ENCODE measurements at places on chromosomes 2 and 18. TPM values are rescaled to one million over a fixed set of nuclear protein-coding genes. Genes with fewer than 3 reads are reported as not detected.
A peak's percentile ranks its signal among the peaks of the same experiment; 100 is the strongest.

DNA sequence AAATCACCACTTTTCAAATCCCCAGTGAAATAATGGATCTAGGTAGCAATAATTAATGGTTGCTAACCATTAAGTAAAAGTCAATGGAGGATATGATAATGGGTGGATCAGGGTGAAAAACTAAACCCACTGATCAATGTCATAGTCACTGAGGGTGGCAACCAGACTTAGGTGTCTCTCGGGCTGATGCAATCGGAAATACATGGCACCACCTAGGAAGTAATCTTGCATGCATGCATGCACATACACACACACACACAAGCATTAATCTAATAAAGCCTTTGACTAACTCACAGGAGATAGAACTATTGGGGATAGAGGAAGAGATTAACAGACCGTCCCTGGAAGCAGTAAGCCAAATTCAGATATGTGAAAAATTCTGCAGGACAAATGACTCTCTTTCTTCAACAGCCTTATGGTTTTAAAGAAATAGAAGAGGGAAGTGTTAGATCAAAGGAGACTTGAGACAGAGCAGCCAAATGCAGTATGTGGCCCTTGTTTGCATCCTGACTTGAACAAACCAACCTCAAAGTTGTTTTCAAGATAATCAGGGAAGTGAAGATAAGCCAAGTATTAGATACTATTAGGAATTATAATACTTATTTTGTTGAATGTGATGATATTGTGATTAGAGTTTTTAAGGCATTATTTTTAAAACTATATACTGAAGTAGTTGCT, 186.0 kb upstream of the RMP24 start:
- H3K27ac ChIP-seq = no peak overlapping the region
- H3K4me1 ChIP-seq = no peaks in the 10 kb centered on the region
- H3K36me3 ChIP-seq = no peaks in the 10 kb centered on the region
- H3K27me3 ChIP-seq = peaks cover 5% of the 10 kb centered on the region

Gene KIAA2012
- not detected for total RNA-seq

Gene RTP5
- total RNA-seq = 0.60 TPM

DNA sequence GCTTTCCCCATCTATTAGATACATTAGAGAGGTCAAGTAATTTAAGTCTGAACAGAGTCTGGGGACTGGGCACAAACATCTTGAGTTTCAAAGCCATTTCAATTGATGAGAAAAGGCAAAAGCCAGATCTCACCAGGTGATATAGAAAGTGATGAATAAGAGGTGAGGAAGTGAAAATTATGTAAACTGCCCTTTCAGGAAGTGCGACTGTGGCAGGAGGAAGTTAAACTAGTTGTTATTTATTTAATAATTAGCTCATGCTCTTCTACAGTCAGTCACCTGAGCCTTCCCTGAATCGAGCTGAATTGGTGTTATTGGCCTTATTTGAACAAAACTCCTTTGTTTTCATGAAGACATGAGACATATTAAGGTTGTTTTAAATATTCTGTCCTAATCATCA, 115.1 kb downstream of the CDH20 start:
- no peaks in the 10 kb centered on the region for H3K36me3 ChIP-seq
- no peaks in the 10 kb centered on the region for H3K27me3 ChIP-seq
- DNase-seq = no peak
- H3K4me3 ChIP-seq = no peak overlapping the region
- no peaks in the 10 kb centered on the region for H3K4me1 ChIP-seq

GRCh38 chr2:172153156-172153555, 50.5 kb upstream of the DLX2 start:
- H3K36me3 ChIP-seq = no peaks in the 10 kb centered on the region
- H3K4me3 ChIP-seq = no peak overlapping the region
- peaks cover 41% of the 10 kb centered on the region for H3K27me3 ChIP-seq

DNA sequence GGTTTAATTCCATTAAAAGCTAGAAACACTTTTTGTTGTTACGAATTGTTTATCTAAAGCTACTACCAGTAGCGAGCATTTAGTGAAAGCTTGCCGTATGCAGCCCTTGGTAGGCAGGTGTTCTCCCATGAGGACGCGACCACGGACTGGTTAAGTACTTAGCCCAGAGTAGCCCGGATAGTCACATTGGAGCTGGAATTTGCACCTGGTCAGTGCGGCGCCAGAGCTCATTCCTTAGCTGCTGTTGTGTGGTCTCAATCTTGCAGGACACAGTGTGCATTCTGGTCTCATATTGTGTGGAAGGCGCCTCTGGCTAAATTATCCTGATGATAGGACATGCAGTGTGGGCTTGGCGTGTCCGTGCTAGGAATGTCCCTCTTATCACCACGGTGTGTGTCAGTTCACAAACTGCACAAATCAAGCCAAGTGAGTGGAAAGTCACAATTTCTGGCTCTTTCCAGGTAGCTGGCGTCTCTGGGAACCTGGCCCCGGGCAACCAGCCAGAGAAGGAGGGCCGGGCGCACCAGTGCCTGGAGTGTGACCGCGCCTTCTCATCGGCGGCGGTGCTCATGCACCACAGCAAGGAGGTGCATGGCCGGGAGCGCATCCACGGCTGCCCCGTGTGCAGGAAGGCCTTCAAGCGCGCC, 133.3 kb downstream of the ZNF236 start:
- no peak for DNase-seq
- H3K4me1 ChIP-seq = peaks cover 13% of the 10 kb centered on the region
- H3K27ac ChIP-seq = no peak overlapping the region
- no peaks in the 10 kb centered on the region for H3K27me3 ChIP-seq
- H3K4me3 ChIP-seq = no peak overlapping the region
- H3K36me3 ChIP-seq = peaks cover 29% of the 10 kb centered on the region

DNA sequence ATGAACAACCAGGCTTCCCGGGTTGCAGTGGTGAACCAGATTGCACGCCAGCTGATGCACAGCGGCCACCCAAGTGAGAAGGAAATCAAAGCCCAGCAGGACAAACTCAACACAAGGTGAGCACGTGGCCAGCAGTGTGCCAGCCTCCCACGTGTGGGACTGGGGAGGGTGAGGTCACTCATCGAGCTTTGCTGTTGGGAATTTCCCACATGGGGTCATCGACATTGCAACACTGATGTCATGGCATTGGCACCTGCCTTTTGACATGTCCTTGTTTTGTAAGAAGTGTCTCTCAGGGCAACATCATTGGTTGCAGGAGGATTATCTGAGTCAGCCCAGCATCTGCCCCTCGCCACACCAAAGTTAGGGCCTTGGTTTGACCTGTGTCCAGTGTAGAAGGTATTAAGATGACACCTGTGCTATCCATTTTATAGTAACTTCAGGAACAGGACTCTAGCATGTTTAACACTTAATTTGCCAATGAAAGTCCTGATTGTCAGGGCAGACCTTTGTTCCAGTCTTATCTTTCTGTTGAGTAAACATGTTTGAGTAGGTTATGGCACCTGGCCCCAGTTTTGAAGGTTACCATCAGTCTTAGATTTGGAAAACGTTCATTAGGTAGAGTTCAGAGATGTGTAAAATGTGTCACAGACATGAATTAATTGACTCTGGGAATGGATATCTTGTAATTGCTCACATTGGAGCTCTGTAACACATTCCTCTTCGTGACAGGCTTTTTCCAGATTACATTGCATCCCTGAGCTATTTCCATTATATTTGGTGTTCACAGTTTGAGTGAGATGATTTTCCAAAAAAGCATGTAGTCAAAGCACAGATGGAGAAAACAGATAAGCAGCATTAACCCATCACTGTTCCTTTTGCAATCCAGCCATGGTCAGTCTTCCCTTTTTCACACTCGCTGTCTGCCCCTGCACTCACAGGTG, 93.3 kb upstream of the EML6 start:
- peaks cover 12% of the 10 kb centered on the region for H3K4me1 ChIP-seq
- no peak overlapping the region for H3K4me3 ChIP-seq
- peaks cover 46% of the 10 kb centered on the region for H3K36me3 ChIP-seq
- H3K27ac ChIP-seq = no peak overlapping the region
- H3K27me3 ChIP-seq = no peaks in the 10 kb centered on the region

- H3K27ac ChIP-seq = no peak overlapping the region
- no peak for DNase-seq
- peaks cover 41% of the 10 kb centered on the region for H3K27me3 ChIP-seq
- no peak overlapping the region for H3K4me3 ChIP-seq
- H3K36me3 ChIP-seq = peaks cover 6% of the 10 kb centered on the region
These were observed 121.2 kb downstream of the ARHGEF4 start for GRCh38 chr2:130957915-130958314.

Gene GREB1L
- not detected for total RNA-seq

Gene GPC1
- 4.7 TPM for total RNA-seq

DNA sequence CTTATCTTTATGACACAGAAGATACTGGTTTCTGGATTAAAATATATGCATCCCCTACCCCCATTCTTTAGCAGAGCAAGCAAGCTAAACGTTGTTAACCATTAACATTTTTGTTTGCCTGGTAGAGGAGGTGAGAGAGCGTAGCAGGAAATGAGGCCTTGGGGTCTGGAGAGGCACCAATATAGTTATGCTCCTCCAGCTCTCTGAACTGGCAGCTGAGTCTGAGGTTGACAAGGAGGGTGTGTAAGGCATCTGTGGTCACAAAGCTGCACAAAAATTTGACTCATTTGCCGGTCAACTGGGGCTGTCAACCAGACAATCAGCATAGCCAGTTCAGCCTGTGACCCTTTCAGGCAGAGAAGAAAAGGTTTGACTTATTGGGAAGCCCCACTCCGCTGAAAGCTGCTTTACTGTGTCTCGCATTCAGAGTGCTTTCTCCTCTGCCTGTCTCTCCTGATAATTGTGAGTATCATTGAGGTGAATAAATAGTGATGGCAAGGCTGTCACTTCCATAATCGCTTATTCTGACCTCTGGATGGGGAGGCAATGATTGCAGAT, 647.5 kb upstream of the SETBP1 start:
- H3K36me3 ChIP-seq = no peaks in the 10 kb centered on the region
- no peak for DNase-seq
- H3K4me3 ChIP-seq = no peak overlapping the region
- no peaks in the 10 kb centered on the region for H3K27me3 ChIP-seq
- no peak overlapping the region for H3K27ac ChIP-seq

DNA sequence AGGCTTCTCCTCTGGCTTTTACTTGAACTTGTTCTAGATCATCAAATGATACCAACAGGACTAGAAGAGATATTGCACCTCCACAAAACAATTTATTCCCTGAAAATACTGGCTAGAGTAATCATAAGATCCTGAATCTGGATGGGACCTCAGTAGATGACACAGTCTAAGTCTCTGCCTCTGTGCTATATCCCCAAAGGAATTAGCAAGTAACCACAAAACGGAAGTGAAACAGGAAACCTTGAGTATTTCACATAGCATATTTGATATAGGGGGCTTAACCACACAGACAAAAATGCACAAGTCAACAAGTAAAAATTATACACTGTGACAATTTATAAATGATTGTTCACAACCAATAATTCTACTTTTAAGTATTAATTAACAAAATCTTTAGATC, 456.9 kb upstream of the TNP1 start:
- peaks cover 2% of the 10 kb centered on the region for H3K27me3 ChIP-seq
- H3K36me3 ChIP-seq = peaks cover 10% of the 10 kb centered on the region
- H3K4me3 ChIP-seq = no peak overlapping the region
- H3K27ac ChIP-seq = no peak overlapping the region

DNA sequence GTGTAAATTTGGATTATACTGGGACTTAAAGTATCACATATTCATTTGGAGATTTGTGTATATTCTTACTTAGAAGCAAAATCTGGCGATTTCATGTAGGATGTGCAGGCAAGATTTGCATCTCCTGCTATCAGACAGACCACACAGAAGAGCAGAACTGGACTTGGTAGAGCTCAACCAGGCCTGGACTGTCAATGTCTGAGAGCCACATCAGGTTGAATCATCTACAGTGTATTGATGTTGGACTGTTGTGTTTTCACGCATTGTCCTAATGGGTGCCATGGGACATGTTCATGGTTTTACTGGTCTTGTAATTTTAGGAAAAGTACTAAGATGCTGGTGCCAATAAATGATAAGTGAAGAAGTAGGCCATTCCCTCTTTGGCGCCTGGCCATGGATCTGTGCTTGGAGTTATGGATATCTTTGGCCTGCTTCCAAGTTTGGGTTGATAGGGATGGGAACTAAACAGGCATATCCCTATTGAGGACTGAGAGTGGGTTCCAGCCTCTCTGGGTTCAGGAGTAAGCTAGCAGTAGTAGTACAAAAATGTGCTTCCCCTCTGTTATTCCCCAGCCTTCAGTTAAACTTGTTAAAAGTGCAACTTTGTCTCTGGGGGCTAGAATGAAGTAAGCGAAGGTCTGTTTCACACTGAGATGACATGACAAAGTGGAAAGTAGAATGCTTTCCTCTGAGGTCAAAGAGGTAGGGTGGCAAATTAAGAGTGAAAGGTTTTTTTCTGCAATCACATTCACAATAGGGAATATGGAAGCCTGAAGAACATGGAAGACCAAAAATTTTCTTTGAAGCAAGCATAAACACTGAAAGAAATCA, 49.2 kb upstream of the NEMP2 start:
- H3K4me3 ChIP-seq = no peak overlapping the region
- DNase-seq = no peak
- H3K27me3 ChIP-seq = no peaks in the 10 kb centered on the region
- H3K36me3 ChIP-seq = peaks cover 4% of the 10 kb centered on the region
- H3K4me1 ChIP-seq = no peaks in the 10 kb centered on the region

Gene IL1F10
- not detected for total RNA-seq

Gene CCDC141
- total RNA-seq = 15.0 TPM

Gene RAB6C
- 0.11 TPM for total RNA-seq

DNA sequence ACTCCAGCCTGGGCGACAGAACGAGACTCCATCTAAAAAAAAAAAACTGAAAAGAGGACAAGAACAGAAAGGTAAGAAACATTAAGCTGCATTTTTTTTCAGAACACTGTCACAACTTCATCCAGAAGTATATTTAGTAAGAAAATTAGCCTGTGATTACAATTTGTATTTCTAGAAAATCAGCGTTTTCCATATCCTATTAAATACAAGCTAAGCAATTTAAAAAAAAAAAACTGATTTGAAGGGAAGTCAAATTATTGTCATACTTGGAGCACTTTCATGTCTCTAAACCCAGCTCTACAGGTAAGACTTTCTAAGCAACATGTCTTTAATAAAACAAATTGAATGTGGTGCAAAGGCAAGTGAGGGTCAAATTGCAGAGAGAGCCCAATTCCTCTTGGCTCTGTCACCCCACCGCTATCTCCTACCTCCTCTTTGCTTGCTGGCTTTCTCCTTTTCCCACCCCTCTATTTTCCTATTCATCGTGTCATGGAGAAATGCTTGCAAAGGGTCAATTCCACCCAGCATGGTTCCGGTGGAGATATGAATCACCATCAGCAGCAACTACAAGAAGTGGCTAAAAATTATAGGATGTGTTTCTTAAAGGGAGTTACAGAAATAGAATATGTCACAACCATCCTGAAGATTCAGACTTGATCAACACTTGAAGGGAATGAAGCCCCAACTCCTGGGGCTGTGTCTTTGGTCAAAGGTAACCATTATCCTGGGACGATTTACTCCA, 68.4 kb upstream of the BCL11A start:
- no peaks in the 10 kb centered on the region for H3K36me3 ChIP-seq
- no peak for DNase-seq
- no peak overlapping the region for H3K4me3 ChIP-seq
- H3K27ac ChIP-seq = no peak overlapping the region
- no peaks in the 10 kb centered on the region for H3K4me1 ChIP-seq

- H3K4me3 ChIP-seq = no peak overlapping the region
- peaks cover 59% of the 10 kb centered on the region for H3K27me3 ChIP-seq
- DNase-seq = no peak
- H3K27ac ChIP-seq = no peak overlapping the region
- H3K36me3 ChIP-seq = no peaks in the 10 kb centered on the region
- H3K4me1 ChIP-seq = peaks cover 12% of the 10 kb centered on the region
These were observed 736.6 kb upstream of the ZEB2 start for GRCh38 chr2:145256551-145256950.

Gene PROM2
- total RNA-seq = 1.0 TPM

- H3K27ac ChIP-seq = peak overlapping the region; percentile 81
- DNase-seq = peak; percentile 77
- peaks cover 23% of the 10 kb centered on the region for H3K4me1 ChIP-seq
- H3K27me3 ChIP-seq = peaks cover 24% of the 10 kb centered on the region
These were observed 1.3 kb downstream of the PKP4 start for GRCh38 chr2:158457826-158458616.

Gene PROC
- not detected for total RNA-seq

Gene ALPP
- total RNA-seq = not detected

Gene AFF3
- total RNA-seq = 2.2 TPM

Data from activated naive CD8-positive, alpha-beta T cell treated with anti-CD3 and anti-CD28 coated beads, Interleukin-2, amount 10 ng/mL, durations not matched to agents 7 days and 5 days (primary cell).